ENCODE measurements at places on chromosomes 2 and 18.

DNA sequence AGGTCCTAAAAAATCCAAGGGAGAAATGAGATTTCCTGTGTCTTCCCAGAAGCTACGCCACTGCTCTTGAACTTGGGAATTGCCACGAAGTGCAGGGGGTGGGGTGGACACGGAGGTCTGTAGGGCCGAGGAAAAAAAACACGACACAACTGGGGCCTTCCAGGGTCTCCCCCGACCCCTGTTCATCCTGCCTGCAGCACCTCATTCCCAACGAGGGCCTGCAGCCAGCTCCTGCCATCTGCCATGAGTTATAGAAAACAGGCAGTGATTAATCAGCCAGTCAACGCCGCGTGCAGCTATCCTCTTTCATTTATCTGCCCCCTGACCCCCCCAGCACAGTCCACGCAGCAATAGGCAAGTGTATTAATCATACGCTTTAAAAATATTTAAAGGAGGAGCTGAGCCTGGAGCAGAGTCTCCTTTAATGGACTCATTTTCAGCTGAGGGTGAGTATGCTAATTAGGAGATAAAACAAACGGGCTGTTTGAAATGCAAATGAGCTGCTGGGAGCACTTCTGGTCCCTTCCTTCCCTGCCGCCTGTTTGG, 209.9 kb downstream of the TFCP2L1 start:
- DNase-seq = no peak

- no peak for DNase-seq
Measured at GRCh38 chr2:197245829-197246804, 64.5 kb downstream of the ANKRD44 start.

- no peak for DNase-seq
Measured at GRCh38 chr2:168684921-168685599, 117.4 kb upstream of the NOSTRIN start.

DNA sequence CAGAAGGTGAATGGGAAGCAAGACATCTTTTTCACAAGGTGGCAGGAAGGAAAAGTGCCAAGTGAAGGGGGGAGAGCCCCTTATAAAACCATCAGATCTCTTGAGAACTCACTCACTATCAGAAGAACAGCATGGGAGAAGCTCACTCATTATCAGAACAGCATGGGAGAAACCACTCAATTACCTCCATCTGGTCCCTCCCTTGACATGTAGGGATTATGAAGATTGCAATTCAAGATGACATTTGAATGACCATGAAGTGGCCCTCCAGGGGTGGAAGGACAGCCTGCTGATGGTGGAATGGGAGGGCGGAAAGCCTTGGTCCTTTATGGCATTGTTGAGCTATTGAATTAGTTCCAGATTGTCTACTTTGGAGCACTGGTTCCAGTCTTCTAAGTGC, 413.0 kb upstream of the MEX3C start:
- DNase-seq = peak; percentile 1

DNA sequence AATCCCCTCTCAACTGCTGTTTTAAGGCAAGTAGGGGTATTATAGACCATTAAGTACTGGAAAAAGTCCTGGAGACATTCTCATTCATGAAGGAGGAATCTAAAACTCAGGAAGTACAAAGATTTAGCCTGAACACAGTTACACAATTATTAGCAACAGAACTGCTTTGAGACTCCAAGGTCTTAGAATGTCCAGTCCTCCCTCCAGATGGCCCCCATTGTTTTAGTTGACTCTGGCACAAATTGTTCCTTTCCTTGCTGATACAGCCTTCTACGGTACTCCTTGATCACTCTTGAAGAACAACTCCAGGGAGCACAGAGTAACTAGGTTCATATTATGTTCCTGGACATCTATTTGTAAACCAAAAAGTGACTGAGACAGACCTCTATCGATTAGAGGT, 210.1 kb upstream of the RND3 start:
- DNase-seq = no peak

DNA sequence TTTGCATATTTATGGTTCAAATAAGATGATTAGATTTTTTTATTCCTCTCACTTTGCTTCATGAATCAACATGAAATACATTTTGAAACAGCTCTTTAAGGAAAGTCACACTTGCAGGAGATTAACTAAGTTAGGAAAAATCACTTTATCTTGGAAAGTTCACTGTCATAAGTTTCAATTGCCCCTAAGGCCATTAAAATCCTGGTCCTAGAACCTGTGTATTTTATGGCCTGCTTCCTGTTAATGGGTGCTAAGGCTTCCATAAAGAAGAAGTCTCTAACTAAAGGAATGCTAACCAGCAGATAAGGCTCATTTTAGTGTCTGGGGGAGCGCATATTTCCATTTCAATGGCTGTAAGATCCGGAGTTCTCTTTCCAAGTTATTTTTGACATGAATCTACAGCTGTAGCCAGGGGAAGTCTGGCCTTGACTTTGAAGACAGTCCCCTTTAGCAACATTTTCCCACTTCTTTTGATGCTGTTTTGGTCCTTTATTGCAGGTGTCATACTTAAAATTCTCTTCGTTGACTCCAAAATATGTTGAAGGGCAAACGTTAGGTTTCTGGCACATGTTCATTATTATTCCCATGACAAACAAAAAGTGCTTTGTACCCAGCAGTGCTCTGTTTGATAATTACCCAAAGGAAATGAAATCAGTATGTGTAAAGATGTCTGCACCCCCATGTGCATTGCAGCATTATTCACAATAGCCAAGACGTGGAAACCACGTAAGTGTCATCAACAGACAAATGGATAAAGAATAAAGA, 34.4 kb upstream of the SH3BP4 start:
- no peak for DNase-seq

GRCh38 chr18:56890632-56891031, 239.5 kb downstream of the WDR7 start:
- no peak for DNase-seq

- DNase-seq = no peak
Measured at GRCh38 chr2:32756074-32756727, 128.4 kb downstream of the TTC27 start.

DNA sequence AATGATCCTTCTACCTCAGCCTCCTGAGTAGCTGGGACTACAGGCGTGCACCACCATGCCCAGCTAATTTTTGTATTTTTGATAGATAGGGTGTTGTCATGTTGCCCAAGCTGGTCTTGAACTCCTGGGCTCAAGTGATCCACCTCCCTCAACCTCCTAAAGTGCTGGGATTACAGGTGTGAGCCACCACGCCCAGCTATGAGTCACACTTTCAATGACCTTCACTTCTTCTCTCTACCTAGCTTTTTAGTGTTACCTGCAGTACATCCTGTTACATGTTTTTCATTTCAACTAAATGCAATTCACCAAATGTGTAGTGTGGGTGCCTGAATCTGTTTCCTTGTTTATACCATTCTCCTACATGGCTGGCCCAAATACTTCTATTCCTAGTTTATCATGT, 64.0 kb downstream of the SLC39A10 start:
- DNase-seq = no peak

DNA sequence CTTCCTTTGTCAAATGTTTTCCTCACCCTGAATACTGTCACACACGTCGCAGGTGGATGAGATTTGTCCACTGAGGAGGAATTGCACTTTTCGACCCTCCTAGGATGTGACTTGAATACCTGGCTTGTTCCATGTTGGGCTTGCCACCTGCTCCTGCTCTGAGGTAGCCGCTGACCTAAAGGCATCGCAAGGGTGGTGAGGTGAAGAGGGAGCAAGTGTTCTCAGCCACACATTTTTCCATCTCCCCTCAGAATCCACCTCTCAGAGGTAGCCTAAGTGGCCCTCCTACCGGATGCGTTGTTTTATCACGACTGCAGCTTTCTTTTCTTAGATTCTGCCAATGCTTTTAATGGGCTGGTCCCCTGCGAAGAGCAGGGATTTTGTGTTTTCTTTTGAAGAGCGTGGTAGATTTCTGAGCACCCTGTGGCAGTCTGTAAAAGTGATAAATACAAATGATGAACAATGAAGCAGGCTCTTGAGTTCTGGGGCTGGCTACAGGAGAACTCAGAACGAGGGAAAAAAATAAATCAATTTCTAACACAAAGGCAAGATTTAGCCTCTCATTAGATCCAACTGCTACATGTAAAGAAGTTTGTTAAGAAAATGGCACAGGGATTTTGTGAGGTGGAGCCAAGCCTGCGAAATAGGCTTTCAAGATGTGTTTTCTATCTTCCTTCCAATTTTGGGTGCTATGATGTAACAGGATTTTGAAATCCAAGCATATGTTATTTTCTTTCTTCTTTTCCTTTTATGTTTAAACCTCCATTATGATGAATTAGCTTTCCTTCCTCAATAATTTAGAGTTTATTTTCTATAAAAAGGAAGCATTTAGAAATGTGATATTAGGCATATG, 386.7 kb downstream of the TGIF1 start:
- peak; percentile 13 for DNase-seq
